Fibroblast of skin of abdomen (primary cell): ENCODE measurements at places on chromosomes 16 and 17.

DNA sequence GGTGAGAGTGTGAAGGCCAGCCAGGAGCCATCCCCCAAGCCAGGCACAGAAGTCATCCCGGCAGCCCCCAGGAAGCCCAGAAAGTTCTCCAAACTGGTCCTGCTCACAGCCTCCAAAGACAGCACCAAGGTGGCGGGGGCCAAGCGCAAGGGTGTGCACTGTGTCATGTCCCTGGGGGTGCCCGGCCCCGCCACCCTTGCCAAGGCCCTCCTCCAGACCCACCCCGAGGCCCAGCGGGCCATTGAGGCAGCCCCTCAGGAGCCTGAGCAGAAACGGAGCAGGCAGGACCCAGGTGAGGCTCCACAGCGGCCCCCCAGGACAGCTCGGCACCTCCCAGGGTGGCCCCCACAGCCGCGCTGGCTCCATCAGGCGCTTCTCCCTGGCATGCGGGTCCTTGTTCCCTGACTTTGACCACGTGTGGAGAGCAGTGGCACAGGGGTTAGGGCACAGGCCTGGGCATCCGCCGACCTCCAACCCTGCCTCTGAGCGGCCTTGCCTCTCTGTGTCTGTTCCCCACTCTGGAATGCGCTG lies 13.5 kb downstream of the FLYWCH2 start:
- DNase-seq: no peak

- no peak for DNase-seq
Observed at GRCh38 chr17:27630607-27631410, at the start of gene LGALS9. LGALS9 (plus strand) TSS chr17:27631188; CDS start chr17:27631266, 78 bp downstream.

- no peak for DNase-seq
Observed at GRCh38 chr17:29560316-29560715, 6.5 kb downstream of the ABHD15 start.

DNA sequence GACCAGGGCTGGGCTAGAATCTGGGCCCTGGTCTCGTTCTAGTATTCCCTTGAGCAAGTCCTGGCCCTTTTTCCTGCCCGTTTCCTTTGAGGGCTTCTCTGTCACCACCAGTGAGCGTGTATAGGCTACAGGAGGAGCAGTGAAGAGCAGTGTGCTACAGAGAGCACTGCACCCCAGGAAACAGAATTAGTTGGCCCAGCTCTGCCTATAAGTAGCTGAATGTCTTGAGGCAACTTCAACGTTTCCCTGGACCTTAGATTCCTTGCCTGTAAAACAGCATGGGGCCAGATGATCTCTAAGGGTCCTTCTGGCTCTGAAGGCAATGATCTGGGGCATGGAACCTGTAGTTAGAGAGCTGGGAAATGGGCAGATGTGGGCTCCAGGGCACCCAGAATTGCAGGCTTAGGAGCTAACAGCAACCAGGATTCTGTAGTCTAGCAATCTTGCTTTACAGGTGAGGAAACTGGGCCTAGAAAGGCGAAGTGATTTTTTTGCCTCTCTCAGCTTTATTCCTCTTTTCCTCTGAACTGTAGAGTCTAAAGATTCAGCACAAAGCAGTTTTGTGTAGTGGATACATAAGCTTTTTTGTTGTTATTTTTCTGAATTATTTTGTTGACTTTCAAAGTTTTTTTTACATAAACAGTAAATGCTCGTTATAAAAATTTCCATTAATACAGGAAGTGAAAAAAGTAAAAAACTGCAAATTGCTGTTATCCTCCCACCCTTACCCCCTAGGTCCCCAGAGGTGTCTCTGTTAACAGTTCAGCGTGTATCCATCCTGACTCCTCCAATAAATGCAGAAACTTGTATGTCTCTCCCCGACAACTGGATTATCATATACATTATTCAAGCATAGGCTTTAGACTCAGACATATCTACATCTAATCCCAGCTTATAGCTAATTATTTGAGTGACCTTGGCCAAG lies 1.7 kb upstream of the MYL4 start:
- DNase-seq: no peak

- no peak for DNase-seq
Observed at GRCh38 chr17:57605675-57606105, 139.4 kb downstream of the CCDC182 start.
